CD4-positive, alpha-beta T cell (primary cell): ENCODE measurements at places on chromosomes 1 and 21.

DNA sequence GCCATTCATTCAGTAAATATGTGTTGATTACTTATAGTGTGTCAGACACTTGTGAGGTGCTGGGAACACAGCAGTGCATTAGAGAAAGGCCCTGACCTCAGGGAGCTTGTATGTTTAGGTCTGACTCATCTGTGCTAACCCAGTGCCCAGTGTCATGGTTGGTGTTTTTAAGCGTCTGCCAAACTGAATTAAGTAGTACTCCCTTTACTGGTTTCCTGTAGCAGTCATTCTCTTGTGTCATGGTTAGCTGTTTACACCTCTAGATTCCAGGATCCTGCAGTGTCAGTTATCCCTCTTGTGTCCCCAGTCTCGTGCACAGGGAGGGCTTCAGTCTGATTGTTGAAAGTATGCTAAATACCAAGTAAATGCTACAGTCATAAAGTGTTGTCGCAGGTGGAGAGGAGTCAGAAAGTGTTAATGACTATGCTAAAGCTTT lies 14.2 kb downstream of the UCK2 start:
- DNase-seq = no peak

- peak; percentile 46 for DNase-seq
Observed at GRCh38 chr21:44618909-44619308, 7.0 kb downstream of the KRTAP10-8 start.

DNA sequence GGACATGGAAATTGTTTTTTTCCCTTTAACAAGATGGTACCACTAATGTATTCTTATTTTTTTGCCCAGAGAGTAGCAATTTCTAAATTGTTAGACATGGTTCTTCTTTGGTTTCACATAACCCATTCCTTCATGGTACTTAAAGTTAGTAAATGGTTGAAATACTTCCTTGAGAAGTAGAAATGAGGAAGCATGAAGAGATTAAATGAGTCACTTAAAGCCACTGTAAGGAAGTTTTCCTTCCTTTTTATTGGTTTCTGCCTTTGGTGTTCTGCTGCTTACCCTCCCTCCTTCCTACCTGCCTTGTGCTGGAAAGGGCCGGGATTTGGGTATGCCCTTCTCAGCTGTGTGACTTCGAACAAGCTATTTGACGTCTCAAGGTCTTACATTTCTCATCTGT lies 101.0 kb downstream of the KIF26B start:
- DNase-seq = no peak

GRCh38 chr1:53060579-53060978 lies 1.4 kb upstream of the PODN start:
- no peak for DNase-seq

DNA sequence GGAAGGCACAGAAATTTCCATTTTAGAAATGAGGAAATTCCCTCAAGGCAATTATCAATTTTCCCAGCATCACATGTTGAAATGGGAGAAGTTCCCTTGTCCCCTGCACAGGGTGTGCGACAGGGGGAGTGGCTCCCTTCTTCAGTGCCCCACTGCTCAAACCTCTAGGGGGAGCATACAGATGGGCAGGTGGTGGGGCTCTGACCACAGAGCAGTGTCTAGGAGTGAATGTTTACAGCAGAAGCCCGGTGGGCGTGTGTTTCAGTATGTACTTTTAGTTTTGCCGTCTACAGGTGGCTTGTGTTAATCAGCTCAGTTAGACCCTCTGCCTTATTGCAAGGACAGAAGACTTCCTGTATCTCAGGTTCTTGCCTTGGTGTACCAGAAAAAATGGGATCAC lies 493.7 kb upstream of the PLXNA2 start:
- DNase-seq = no peak

- DNase-seq = no peak
Observed at GRCh38 chr1:168626326-168626725, 49.9 kb downstream of the XCL1 start.

DNA sequence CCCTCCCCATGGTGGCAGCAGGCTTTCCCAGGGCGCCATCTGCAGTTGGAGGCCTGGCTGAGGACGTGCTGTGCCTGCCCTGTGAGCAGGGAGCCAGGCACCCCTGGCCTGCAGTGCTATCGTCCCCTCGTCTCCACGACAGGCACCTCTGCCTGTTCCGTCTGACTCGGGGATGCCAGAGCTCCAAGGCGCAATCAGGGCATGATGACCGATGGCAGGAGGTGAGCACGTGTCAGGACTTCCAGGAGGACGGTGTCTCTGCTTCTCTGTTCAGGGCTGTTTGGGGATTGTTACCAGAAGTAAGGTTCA lies 125.2 kb downstream of the PCBP3 start:
- no peak for DNase-seq

- DNase-seq = no peak
Observed at GRCh38 chr1:215517441-215517891, 49.6 kb upstream of the KCTD3 start.

DNA sequence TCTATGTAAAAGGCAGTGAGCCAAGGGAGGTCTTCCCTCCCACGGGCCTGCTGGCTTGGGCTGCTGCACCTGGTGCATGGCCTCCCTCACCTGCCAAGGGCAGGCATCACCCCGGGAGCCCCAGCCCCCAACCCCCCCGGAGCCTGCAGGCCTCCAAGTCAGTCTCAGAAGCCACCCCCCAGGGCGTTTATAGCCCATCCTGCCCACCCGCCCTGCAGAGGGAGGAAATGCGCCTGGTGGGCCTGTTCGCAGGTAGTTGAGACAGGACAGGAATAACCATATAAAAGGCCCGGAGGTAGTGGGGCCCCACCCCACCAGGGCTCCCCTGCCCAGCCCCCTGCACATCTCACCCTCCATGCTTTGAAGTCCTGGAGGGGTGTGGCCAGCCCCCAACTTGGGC lies 18.2 kb upstream of the ARF1 start:
- no peak for DNase-seq

DNA sequence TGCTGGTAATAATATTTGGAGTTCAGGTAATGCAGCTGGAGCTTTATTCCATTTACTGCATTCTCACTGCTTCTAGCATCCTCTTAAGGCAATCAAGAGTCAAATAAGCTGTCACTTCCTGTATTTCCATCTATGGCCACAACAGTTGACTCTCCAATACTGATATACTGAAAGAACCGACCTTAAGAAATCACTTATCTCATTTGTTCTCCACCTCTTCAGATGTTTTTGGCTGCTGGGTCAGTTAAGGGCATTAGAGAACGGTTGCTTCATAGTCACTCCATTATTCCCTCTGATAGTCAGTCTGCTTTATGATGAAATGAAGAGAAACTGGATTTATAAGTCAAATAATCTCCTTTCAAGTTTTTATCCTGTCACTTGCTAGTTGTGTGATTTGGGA lies 14.2 kb upstream of the RGS4 start:
- DNase-seq = no peak

DNA sequence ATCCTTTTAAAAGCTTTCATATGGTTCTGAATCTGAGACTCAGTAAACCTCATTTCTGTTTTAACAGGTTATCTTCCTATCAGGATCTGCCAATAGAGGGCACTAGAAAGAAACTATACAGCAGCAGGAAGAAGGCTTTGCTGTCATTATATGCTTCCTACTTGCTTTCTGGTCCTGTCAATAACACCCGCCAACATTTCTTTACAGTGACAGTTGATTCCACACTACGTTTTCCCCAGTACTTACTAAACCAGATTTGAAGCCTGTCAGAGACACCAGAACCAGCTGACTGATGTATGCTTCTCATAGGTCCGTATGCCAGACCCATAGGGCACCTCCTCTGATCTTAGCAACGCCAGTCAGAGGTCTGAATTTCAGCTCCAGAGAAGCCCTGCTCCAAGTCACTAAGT lies 341.0 kb upstream of the NEGR1 start:
- no peak for DNase-seq

DNA sequence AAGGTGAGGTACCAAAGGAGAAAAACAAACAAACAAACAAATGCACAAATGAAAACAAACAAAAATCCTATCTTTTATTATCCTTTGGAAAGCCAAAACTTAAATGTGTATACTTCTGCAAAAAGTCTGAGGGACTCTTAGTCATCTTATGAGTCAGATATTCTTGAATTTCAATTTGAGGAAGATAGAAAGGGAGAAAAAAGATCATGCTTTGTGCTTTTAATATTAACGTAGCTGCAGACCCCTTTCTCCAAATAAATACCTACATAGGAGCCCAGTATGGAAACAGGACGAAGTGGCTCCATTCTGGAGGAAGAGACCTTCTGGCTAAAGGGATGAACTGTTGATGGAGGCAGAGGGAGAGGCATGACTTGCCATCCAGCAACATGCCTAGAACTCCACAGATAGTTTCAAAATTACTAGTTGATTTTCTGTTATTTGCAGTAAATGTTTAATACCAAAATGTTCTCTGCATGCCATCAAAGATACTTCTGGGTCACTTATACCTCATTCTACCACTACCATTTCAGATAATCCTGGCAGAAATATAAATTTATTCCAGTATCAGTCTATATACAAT lies 25.4 kb downstream of the NUP210L start:
- DNase-seq = no peak

- no peak for DNase-seq
Observed at GRCh38 chr1:107950464-107950863, 14.5 kb downstream of the VAV3 start.

DNA sequence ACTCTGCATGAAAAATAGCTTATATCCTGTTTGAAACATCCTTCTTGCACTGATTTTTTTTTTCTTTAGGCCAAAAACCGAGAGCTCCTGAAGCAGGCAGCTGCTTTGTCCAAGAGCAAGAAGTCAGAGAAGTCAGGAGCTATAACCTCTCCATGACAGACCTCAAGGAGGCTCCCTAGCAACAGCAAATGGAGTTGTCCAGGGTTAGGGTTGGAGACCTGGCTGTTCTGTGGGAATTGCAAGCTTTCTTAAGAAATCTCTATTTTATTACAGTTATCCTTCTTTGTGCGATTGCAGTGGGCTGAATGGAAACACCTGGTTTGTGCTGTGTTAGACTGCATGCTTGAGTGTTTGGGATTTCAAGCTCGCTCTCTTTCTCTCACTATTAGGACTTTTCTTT lies 12.6 kb upstream of the STX12 start:
- DNase-seq = no peak

GRCh38 chr1:25926731-25927496 lies 20.7 kb upstream of the STMN1 start:
- no peak for DNase-seq

- DNase-seq = no peak
Observed at GRCh38 chr1:38605063-38605462, 254.5 kb downstream of the RRAGC start.

GRCh38 chr1:102032534-102032933 lies 35.8 kb upstream of the OLFM3 start:
- DNase-seq = no peak

GRCh38 chr1:155195201-155196102 lies 12.2 kb downstream of the THBS3 start:
- DNase-seq = no peak

DNA sequence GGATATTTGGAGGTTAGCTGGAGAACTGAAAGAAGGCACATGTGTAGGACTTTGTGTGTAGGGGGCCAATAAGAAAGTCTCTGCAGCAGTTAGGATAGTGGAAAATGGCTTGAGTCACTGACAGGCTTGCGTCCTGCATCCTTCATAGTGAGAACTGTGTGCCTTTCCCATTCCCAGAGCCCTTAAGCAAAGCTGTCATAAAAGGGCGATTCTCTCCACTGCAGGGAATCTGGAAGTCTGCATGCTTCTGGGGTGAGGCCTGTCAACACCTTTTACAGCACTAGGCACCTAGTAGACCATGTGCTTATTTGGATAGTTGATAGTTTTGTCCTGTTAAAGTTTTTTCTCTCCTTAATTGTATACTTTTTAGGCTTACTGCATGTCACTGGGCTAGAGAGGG lies 39.4 kb upstream of the MACF1 start:
- DNase-seq = no peak

DNA sequence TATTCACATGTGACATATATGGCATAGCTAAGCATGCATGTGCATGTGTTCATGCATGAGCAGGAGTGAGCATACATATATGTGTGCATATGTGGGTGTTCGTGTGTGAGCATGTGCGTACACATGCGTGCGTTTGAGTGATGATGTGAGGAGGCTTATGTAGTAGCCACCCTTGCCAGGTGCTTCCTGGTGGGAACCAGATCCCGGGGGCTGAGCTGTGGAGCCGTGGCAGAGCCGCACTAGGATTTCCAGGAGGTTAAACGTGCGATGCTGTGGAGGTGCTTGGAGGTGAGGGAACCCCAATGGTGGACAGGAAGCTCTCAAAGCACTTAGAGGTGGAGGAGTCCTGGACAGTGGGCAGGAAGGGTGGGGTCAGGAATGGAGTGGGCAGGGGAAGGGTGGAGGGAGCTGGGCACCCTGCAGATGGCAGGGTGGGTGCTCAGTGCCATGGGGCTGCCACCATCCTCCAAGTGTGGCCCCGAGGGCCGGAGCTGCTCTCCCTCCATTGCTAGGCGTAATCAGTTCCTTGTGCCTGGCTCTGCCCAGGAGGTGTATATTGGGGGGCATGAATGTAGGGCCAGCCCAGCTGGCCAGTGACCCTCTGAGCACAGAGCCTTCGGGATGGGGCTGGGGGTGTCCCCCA lies 48.5 kb downstream of the COL18A1 start:
- no peak for DNase-seq

- no peak for DNase-seq
Observed at GRCh38 chr1:172955161-172955815, 95.5 kb downstream of the TNFSF18 start.

DNA sequence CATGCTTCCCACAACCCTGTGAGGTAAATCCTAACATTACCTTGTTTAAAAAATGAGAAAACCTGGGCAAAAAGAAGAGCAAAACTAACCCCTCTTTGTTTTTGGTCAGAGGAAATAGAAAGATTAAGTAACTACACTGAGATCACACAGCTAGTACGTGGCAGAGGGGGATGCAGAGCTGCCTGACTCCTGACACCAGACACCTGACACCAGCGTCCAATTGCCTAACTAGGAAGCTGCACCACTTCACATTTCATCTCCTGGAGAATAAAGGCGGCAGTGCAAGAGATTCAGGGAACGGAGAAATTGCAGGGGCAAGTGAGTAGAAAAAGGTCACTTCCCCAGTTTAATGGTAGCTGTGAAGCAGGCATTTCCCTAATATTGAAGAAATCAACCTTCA lies 229.3 kb upstream of the PTBP2 start:
- no peak for DNase-seq

- DNase-seq = no peak
Observed at GRCh38 chr1:198113342-198113750, 43.5 kb upstream of the NEK7 start.
